ENCODE measurements at places on chromosomes 6 and 20.

DNA sequence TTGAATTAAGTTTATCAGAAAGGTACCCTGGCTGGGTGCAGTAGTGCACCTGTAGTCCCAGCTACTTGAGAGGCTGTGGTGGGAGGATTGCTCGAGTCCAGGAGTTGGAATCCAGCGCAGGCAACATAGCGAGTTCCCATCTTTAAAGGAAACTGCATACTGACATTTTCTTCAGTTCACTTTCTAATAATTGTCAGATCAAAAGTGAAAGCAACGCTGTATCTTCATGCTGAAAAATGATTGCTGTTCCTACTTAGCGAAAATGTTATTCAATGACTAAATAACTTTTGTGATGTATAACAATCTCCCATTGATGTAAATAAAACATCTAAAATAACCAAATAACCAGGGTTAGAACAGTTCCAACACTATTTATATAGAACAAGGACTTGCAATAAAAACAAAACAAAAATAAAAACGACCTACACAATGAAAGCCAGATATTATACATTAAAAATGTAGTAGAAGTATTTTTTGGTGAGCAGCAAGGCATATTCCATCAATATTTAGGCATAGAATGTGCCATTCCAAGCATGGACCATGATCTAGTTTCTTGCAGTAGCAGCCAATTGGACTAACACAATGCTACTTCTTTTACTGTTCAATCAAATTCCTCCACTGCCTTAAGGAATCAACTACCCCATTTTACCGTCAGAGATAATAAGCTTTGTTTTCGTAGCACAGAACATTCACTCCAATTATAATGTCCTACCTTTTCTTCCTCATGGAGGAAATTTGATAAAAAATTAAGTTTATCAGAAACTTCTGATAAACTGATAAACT, 1.5 kb downstream of the LATS1 start:
- peak; percentile 49 for DNase-seq

GRCh38 chr20:18989736-18990474, 176.3 kb downstream of the SCP2D1 start:
- no peak for DNase-seq

DNA sequence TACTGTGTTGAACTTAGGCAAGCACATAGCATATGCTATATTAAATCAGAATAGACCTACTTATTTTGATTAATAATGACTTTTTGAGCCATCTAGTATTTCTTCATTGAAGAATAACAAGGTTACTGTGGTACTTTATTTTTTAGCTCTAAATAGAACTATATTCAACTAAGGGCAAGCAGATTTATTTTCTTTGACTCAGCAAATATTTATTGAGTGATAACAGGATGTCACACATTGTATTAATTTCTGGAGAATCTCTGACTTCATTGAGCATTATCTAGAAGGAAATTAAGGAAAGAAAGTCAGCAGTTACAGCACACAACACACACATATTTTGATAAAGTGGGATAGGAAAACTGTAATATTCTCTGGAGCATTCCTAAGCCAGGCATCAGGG, 407.4 kb downstream of the CD109 start:
- no peak for DNase-seq

- no peak for DNase-seq
Observed at GRCh38 chr6:51077821-51078518, 259.3 kb downstream of the TFAP2B start.

GRCh38 chr20:46494077-46494476, 19.3 kb downstream of the ZNF334 start:
- DNase-seq: no peak

DNA sequence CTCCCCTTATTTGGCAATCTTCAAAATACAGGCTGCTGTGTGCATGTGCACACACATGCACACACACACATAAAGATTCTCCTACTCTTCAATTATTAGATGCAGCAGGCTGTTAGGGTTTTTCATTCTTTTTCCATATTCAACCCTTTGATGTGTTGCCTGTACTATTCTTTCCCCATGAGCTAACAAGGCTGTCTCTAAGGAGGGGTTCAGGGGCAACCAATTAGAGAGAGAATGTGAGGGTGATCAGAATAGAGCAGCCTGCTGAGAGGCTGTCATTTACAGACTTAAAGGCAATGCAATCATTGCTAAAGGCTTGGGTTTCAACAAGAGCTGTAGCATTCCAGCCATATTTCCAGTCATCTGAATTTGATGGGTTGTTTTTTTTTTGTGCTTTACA, 467.4 kb upstream of the ID4 start:
- no peak for DNase-seq

GRCh38 chr6:53894091-53894490, 99.3 kb downstream of the LRRC1 start:
- DNase-seq: no peak

- DNase-seq: no peak
Observed at GRCh38 chr6:158548418-158549161, 11.3 kb upstream of the TMEM181 start.

DNA sequence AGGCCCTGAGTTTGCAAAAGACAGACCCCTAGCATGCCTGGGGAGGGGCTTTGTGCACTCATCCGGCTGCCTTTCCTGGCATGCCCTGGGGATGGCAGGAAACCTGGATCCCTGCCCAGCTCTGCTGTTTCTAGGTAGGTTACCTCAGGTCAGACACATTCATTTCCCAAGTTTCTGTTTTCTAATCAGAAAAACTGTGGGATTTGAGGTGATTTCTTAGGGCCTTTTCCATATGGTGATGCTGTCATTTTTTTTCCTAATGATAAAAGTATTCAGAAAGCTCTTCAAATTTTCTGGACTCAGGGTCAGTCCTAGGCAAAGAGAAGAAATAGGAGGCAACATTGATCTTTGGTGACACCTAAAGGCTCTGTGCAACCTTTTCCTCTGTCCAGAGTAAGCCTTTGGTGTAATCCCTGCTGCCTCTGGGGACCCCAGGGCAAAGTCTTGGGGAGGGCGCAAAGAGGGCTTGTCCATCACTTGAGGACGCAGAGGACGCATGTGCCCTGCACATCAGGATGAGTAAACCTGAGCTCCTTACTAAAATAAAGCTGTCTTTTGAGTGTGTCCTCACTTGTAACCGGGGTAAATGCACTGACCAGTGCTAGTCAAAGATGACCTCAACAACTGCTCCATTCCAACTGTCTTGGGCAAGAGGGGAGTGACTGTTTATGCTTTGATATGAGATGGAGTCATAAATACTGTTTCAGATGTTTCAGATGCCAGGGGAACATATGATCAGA, 13.5 kb upstream of the TRAM2 start:
- DNase-seq: no peak

DNA sequence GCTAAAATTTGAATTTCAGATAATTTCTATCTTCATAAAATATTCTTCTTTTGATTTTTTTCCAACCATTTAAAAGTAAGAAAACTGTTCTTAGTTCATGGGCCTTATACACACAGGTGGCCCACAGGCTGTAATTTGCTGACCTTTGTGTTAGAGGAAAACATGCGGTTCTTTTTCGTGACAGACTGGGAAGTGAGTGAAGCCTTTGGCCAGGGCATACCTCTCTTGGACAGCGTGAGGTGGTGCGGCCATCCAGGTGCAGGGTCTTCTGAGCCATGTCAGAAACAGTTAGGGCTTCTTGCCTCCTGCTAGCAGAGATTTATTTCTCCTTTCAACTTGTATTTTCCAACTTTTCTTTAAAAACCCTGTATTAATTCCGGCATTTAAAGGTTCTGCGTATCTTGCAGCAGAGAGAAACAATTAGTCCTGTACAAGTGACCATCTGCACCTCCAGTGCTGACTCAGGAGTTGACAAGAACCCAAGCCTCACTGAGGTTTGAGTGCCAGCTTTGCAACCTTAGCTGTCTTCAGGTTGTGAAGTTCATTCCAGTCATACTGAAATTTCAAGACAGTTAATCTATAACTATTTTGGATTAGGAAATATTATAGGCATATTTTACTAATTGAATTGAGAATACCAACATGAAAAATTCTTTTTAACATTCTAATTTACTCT, 177.8 kb downstream of the LY86 start:
- DNase-seq: no peak

DNA sequence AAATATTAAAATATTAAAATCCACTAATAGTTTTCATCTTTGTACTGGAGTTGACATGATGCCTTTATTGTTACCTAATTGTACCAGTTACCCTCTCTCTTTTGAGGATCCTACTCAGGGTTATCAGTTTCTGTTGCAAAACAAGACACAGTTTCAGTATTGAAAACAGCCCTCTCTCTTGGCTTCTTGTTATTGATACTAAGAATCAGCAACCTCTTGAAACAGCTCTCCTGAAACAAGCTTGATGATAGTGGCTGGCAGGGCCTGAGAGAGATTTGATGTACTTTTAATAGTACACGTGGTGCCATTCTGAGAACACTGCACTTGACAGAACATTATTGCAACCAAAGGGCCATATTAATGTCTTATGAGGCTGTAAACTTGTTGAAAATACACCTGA, 64.9 kb upstream of the MEI4 start:
- DNase-seq: no peak

DNA sequence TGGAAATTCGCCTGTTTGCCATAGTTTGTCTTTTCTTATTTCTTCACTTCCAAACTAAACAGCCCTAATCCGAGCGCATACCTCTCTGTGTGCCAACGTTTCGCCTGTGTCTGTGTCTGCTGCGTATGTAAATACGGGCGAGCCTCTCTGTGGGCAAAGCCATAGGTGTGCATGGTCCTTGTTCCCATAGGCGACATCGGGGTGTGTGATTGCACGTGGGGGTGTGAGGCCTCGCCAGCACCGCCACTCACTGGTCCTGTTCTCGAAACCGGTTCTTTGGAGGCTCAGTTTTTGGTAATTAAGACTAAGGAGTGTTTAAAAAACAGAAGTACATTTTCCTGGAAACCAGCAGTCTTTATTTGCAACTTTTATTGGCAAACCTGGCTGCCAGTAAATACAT, 6.0 kb upstream of the FOXC1 start:
- no peak for DNase-seq

DNA sequence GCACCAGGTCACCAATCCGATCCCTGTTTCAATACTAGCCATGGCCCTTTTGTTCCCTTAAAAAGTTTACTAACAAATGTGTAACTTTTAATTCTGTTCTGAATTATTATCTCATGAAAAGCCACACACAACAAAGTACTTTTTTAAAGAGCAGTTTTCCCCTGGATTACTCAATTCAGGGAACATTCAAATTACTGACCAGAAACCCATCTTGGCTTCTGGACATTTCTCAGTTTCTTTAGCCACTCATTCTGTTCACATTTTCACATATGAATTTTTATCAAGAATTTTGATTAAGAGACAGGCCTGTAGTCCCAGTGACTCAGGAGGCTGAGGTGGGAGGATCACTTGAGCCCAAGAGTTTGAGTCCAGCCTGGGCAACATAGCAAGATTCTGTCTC, 47.4 kb downstream of the INSM1 start:
- no peak for DNase-seq

- DNase-seq: no peak
Observed at GRCh38 chr6:152026291-152026690, 218.8 kb downstream of the ESR1 start.

DNA sequence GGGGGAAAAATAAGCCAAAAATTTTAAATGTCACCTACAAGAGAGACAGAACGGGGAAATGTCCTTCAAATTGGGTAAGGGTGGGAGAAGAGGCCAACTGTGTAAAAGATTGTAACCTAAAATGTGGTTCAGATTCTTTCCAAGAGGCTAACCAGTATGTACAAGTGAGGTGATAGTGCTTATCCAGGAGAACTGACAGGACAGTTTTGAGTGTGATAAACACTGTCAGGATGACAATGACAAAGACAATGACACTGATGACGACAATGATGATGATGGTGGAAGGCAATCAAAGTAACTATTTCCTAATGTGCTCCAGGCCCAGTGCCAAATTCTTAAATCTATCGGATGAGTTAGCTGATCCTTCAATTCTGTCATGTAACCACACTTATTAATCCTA, 57.3 kb downstream of the TASP1 start:
- DNase-seq: no peak

DNA sequence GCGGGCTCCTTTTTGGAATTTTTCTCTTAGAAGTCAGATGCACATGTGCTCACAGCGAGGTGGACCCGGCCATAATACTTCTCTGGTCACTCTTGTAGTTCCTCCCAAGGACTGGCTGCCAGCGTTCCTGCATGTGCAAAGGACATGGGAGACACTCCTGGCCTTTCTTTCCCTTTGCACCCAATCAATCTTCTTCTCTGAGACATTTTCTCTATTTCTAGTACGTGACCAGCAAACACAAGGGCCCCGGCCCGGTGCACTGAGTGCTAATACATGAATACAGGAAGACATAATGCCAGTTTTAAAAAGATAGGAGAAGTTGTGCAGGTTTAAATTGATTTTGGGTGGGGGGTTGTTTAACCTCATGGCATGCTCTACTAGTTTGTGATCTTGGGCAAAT, 233.6 kb downstream of the SMOC2 start:
- no peak for DNase-seq

DNA sequence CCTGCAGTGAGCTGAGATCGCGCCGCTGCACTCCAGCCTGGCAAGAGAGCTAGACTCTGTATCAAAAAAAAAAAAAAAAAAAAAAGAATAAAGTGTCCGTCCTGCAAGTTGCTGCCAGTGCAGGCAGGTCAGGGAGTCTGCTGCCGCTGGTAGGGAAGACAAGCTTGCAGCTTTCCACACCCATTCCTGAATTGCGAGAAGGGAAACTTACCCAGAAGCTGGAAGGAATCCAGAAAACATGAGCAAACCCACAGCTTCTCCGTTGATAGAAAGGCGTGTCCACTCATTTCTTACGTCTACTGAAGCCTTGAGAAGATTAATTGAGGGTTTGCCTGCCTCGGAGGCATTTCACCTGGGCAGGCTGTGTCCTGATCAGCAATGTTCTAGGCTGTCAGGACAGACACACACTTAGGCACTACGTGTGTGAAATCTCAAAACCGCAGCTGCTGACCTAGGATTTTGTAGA, 61.6 kb upstream of the DSP start:
- no peak for DNase-seq

- DNase-seq: no peak
Observed at GRCh38 chr6:7282097-7282906, 30.7 kb downstream of the SSR1 start.

DNA sequence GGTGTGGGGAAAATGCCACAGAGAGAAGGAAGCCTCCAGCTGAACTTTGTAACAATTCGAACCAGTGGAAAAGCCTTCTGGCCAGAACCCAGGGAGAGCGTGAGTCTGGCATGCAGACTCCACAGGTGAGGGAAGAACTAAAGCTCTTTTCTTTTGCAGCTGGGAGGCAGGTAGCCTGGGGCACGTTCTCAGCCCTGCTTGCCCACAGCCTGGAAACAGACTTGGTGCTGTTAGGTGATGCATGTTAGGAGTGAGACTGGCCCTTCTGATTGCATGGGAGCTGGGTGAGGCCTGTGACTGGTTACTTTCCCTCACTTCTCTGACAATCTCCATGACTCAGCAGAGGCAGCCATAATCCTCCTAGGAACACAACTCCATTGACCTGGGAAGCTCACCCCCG, 34.2 kb downstream of the PROKR2 start:
- DNase-seq: no peak

DNA sequence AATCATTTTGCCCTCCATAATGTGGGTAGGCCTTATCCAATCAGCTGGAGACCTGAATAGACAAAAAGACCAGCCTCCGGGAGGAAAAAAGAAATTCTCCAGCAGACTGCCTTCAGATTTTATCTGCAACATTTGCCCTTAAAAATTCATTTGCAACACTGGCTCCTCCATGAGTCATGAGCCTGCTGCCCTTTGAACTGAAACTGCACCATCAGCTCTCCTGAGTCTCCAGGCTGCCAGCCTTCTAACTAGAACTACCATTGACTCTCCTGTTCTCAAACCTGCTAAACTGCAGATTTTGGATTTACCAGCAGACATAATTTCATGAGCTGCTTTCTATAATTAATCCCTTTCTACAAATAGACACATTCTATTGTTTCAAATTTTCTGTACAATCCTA, 223.9 kb upstream of the THEMIS start:
- DNase-seq: no peak

Measured in GM10248 (cell line).